ENCODE measurements at places on chromosomes 4 and X.

DNA sequence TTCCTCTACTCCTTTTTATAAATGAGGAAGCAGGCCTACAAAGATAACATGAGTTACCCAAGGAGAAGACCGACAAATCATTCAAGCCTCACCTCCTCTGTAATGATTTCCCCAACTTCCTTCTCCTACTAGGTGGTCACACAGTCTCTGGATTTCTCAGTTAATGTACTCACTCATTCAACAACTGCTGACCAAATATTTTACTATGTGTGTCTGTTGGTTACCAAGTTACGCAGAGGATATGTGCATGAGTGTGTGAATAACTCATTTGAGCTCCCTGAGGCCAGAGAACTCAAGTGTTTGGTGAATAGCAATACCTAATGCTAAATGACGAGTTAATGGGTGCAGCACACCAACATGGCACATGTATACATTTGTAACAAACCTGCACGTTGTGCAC lies 10.4 kb downstream of the CASK start:
- DNase-seq: no peak

- DNase-seq: no peak
Measured at GRCh38 chr4:168598191-168598590, 101.3 kb downstream of the PALLD start.

DNA sequence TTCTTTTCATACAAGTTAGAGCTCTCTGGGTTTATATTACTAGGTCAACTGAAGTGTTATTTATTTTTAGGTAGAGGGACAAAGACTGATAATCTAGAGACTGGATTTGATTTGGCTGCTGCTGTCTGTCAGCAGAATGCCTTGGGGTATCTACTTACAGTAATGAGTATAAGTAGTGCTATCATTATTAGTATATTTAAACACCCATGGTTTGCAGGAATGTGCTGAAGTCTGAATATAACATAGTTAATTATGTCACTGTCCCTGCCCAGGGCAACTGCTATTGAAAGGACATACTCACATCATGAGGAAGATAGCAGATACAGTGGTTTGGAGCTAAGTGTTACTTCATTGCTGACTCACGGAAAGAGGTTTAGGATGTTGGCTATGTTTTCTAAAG lies 76.2 kb downstream of the PRRG1 start:
- no peak for DNase-seq

DNA sequence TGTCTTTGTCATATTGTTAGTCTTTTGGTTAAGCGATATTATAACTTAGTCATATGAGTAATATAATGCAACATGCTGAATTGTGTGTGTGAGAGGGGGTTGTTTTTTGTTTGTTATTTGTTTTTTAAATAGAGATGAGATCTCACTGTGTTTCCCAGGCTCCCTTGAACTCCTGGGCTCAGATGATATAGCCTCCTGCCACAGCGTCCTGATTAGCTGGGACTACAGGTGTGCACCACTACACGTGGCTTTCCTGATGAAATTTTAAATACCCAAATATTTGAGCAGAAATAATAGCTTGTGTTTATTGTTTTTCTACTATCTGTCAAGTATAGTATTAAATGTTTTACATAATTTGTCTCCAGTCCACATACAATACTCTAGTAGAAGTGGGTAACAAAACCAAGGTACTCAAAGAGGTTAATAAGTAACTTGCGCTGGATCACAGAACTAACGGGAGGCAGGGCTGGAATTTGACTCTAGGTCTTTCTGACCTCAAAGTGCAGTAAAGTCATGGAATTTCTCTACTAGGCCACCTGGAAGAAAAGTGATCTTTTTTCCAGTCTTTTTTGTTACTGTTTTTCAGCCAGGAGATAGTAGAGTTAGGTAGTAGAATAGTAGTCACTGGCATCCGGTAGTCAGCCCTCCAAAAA lies 47.8 kb downstream of the CLCN3 start:
- DNase-seq: no peak

GRCh38 chrX:20060961-20061748 lies 55.6 kb downstream of the MAP7D2 start:
- peak; percentile 24 for DNase-seq

GRCh38 chr4:165326831-165327210 lies 648 bp upstream of the MSMO1 start:
- no peak for DNase-seq

DNA sequence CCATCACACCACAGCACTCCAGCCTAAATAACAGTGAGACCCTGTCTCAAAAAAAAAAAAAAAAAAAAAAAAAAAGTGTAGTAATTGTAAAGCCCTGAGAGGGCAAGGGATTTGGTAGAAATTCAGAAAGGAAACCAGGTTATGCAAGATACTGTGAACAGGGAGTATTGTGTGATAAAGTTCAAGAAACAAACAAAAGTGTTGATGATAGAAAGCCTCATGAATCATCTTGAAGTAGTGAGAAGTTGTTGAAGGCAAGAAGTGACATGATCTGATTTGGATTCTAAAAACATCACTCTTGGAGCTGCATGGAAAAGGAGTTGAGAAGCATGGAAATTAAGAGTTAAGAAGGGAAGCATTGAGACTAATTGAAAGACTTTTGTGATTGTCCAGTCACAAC lies 102.2 kb downstream of the RAP1GDS1 start:
- DNase-seq: no peak

- no peak for DNase-seq
Measured at GRCh38 chrX:136689436-136689835, 41.5 kb downstream of the CD40LG start.

- DNase-seq: peak; percentile 27
Measured at GRCh38 chr4:152014280-152014679, 253.5 kb upstream of the GATB start.

GRCh38 chr4:95264843-95265242 lies 283.9 kb downstream of the UNC5C start:
- no peak for DNase-seq

DNA sequence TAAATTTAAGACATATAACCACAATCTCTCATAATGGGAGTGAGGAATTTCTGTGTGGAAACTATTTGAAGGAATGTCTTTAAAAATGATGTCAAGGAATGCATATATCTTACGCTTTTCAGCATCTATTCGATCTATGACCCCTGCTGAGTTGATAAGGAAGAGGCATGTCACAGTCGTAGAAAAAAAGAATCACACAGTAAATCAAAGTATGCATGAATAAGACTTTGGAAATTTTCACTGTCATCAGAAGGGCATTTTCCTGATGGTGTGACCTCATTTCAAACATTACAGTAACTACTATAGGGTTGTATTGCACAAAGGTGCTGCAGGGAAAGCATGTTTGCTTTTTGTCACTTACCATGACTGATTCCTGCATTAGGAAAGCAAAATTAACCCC lies 41.5 kb downstream of the REELD1 start:
- DNase-seq: no peak

GRCh38 chr4:1008840-1009541 lies 2.4 kb upstream of the FGFRL1 start:
- no peak for DNase-seq

DNA sequence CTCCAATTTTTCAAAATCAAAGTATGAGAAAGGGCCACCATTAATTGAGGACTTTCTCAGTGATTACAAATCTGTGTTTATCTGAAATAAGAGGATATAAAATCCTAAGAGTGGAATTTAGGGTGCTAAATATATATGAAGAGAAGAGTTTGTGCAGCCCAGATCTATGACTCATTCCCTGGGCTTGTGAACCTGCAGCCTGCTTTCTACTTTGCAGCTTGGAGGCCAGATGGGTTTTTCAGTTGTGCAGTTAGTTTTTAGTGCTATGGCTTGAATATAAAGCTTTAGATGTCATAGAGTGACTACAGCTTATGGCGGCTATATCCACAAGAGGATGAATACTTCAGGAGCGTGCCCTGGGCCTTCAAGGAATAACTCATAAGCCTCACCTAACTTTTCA lies 1391.1 kb downstream of the FSTL5 start:
- DNase-seq: no peak
